ENCODE measurements at places on chromosomes 13 and 19.

GRCh38 chr13:45481688-45482087 is 16.9 kb downstream of the COG3 start:
- no peak overlapping the region for H3K4me3 ChIP-seq
- no peaks in the 10 kb centered on the region for H3K4me1 ChIP-seq
- H3K36me3 ChIP-seq: peaks cover 38% of the 10 kb centered on the region
- no peak overlapping the region for H3K27ac ChIP-seq
- no peaks in the 10 kb centered on the region for H3K27me3 ChIP-seq
- DNase-seq: no peak

- peak overlapping the region; percentile 87 for H3K4me3 ChIP-seq
- H3K4me1 ChIP-seq: peaks cover 10% of the 10 kb centered on the region
- H3K27me3 ChIP-seq: peaks cover 18% of the 10 kb centered on the region
These were observed 14.1 kb upstream of the TNFSF9 start for GRCh38 chr19:6516659-6517291.

GRCh38 chr19:7263521-7263920 is 30.7 kb downstream of the INSR start:
- no peaks in the 10 kb centered on the region for H3K27me3 ChIP-seq
- no peak for DNase-seq

DNA sequence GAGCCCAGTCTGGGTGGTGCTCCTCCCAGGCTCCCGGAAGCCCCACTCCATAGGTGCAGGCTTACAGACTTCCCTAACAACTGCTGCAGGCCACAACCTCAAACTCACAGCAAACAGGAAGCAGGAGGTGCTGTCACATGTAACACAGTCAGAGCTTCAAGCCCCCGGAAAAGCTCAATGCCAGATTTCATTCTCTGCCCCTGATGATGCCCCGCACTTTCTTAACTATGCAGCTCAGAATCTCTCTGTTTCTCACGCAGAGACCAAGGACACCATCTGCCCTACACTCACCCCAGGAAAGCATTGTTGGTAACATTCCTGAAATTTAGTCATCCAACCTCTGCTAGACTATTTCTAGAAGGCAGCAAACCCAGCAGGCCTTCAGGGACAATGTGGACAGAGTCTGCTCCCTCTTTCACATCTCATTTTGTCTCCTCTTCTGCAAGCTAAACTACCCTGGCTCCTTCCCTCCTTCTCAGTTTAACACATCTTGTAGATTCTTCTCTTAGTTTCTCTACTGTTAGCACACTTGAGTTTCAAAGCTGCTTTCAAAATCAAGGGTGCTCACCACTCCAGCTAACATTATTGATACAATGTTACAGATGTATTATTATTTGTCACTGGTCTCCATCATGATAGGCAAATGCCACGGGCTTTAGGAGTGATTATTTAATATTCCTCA is 162.5 kb downstream of the KCTD12 start:
- no peak overlapping the region for H3K4me3 ChIP-seq
- H3K27ac ChIP-seq: no peak overlapping the region
- DNase-seq: no peak
- peaks cover 9% of the 10 kb centered on the region for H3K4me1 ChIP-seq
- H3K36me3 ChIP-seq: peaks cover 5% of the 10 kb centered on the region

GRCh38 chr19:12880551-12881171 is 588 bp downstream of the DNASE2 start:
- peak overlapping the region; percentile 67 for H3K27ac ChIP-seq
- DNase-seq: no peak
- H3K27me3 ChIP-seq: peaks cover 26% of the 10 kb centered on the region
- H3K4me3 ChIP-seq: peak overlapping the region; percentile 79
- peaks cover 9% of the 10 kb centered on the region for H3K4me1 ChIP-seq
- H3K36me3 ChIP-seq: peaks cover 2% of the 10 kb centered on the region

DNA sequence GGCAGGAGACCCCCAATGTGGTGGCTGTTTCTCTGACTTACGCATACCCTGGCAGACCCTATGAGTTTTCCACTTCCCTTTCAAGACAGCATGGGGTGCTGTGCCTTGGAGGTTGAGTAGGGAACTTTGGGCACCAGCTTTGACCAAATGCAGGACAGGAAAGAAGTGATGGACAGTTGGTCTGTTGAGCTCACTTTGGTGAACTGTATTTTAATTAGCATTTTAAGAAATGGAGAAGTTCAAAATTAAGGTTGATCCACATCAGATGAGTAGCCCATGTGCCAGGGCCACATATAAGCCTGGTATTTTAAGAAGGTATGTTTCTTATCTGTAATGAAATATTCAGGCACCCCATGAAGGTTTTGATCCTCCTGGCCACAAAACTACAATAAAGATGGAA is 46.1 kb upstream of the RAP2A start:
- no peaks in the 10 kb centered on the region for H3K27me3 ChIP-seq
- peaks cover 11% of the 10 kb centered on the region for H3K4me1 ChIP-seq
- peaks cover 34% of the 10 kb centered on the region for H3K36me3 ChIP-seq
- no peak overlapping the region for H3K27ac ChIP-seq

DNA sequence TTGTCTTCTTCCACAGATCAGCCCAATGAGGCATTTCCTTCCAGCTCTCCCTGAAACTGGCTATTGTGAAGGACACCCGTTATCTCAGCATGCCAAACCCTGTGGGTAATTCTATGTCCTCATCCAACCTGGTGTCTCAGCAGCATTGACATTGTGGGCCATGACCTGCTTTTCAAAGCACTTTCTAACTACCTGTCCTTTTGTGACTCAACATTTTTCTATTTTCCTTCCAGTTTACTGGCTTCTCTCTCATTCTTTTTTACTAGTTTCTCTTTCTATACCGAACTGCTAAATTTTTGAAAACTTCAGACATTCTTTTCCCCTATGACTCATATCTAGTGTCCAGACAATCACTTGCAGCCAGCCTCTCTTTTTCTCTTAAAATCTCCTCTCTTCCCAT is 136.4 kb upstream of the HTR2A start:
- peak overlapping the region; percentile 62 for H3K27ac ChIP-seq
- no peak for DNase-seq
- peaks cover 23% of the 10 kb centered on the region for H3K4me1 ChIP-seq
- no peaks in the 10 kb centered on the region for H3K36me3 ChIP-seq

- peaks cover 2% of the 10 kb centered on the region for H3K27me3 ChIP-seq
- H3K4me1 ChIP-seq: peaks cover 16% of the 10 kb centered on the region
- H3K27ac ChIP-seq: no peak overlapping the region
- no peak for DNase-seq
These were observed 32.8 kb downstream of the IGFL2 start for GRCh38 chr19:46180701-46181387.

DNA sequence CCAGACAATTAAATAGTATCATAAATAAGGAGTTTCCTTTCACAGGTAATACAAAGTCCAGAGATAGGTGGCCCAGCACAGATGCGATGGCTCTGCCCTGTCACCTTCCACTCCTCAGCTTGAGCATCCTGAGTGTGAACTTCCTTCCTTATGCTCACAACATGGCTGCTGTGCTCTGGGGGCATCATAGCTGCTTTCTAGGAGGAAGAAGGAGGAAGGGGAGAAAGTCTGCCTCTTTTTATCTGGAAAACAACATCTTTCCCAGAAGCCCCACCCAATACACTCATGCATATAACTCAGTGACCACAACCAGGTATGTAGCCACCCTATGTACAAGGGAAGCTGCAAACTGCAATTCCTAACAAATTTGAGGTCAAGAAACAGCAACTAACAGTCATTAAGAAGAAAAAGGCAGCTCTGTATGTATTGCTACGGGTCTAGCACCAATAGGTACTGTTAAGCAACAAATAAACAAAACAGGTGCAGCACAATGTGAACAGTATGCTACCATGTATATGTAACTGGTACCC is 201.2 kb upstream of the UBL3 start:
- H3K4me3 ChIP-seq: no peak overlapping the region
- H3K4me1 ChIP-seq: peaks cover 10% of the 10 kb centered on the region
- no peak overlapping the region for H3K27ac ChIP-seq
- H3K27me3 ChIP-seq: no peaks in the 10 kb centered on the region

DNA sequence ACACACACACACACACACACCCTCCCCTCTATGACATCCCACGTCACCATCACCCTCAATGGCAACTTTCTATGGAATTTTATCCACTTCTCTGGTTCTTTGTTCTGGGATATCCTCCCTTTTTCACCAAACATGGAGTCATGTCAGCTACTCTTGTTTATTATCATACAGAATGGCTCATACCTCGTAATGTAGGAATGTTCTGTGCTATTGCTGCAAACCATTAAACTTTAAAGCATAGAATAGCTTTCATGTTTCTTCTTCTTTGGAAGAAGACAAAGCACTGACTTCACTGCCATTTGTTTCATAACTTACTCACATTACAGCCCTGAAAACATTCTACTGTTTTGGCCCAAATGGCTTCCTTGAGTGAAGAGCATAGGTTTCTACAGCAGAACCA is 163.4 kb downstream of the FOXO1 start:
- H3K36me3 ChIP-seq: no peaks in the 10 kb centered on the region
- DNase-seq: no peak
- no peak overlapping the region for H3K27ac ChIP-seq
- no peak overlapping the region for H3K4me3 ChIP-seq
- peaks cover 13% of the 10 kb centered on the region for H3K4me1 ChIP-seq
- H3K27me3 ChIP-seq: no peaks in the 10 kb centered on the region

DNA sequence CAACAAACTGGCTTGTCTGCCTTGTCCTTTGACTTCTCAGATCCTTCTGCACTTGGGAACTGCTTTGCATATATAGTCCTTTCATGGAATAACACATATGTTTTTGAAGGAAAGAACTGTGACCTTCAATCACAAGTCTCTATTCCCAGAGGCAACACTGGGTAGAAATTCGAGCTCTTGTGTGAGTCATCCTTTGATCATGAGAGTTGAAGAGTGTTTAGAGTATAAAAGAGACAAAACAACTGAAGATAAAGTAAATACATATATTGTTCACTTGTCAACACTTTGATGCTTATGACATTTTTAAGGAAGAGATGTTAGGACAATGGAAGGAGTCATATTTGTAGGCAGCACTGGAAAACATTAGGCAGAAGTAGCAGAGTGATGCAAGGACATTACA is 5.2 kb upstream of the OR7A5 start:
- H3K36me3 ChIP-seq: no peaks in the 10 kb centered on the region
- no peaks in the 10 kb centered on the region for H3K27me3 ChIP-seq
- no peak for DNase-seq
- H3K27ac ChIP-seq: no peak overlapping the region
- no peaks in the 10 kb centered on the region for H3K4me1 ChIP-seq
- H3K4me3 ChIP-seq: no peak overlapping the region

DNA sequence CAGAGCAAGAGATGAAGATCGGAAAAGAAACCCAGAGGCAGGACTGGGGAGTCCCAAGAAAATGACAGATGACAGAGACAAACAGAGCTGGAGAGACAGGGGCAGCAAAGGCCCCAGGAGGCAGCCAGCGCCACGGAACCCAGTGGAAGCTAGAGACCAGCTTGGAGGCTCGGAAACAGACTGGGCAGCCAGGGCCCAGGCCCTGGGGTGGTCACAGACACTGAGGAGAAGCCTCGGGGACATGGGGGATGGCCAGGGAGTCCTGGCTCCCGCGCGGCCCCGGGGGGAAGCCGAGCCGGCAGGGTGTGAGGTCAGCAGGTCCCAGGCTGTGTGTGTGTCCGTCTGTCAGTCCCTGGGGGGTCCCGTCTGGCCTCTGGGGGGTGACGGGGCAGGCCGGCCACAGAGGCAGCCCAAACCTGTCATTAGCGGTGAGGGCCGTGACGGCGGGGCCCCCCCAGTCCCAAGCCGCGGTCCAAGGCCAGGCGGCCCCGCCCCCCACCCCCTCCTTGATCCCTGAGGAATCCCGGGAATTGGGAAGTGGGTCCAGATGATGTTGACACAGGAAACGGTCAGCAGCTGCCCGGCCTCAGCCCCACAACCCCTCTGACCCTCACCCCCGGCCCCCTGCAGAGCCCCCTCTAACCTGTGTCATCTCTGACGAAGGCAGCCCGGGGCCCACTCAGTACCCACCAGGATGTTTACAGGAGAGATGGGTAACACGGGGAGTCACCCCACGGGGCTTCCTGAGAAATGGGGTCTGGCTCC is 2.5 kb upstream of the TMEM190 start:
- H3K27ac ChIP-seq: peak overlapping the region; percentile 45
- H3K27me3 ChIP-seq: peaks cover 54% of the 10 kb centered on the region
- no peak for DNase-seq
- H3K4me1 ChIP-seq: peaks cover 46% of the 10 kb centered on the region
- no peaks in the 10 kb centered on the region for H3K36me3 ChIP-seq
- H3K4me3 ChIP-seq: peak overlapping the region; percentile 33

GRCh38 chr13:99353836-99354235 is 46.6 kb upstream of the GPR183 start:
- H3K27ac ChIP-seq: no peak overlapping the region
- H3K36me3 ChIP-seq: peaks cover 27% of the 10 kb centered on the region
- H3K4me3 ChIP-seq: no peak overlapping the region
- H3K27me3 ChIP-seq: no peaks in the 10 kb centered on the region

GRCh38 chr13:21777166-21777565 is 106.3 kb downstream of the FGF9 start:
- H3K27me3 ChIP-seq: no peaks in the 10 kb centered on the region
- no peak for DNase-seq
- no peaks in the 10 kb centered on the region for H3K36me3 ChIP-seq
- peaks cover 4% of the 10 kb centered on the region for H3K4me1 ChIP-seq
- no peak overlapping the region for H3K27ac ChIP-seq

DNA sequence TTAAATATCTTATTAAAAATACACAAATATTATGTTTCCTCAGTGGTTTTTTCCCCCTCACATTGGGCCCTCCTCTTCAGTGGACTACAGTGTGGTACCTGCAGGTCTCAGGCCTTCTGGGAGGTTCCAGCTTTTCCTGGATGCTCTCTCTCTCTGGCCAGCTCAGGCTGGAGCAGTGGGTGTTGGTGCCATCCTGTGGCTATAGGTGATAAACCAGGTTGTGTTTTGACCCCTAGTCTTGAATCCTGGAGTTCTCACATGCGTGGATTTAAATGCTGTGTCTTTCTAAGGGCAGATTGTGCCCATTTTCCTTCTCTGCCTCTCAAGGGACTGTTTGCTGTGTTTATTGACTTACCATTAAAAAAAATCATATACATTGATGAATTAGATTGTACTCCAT is 41.2 kb upstream of the ZNF527 start:
- no peak overlapping the region for H3K27ac ChIP-seq
- H3K4me1 ChIP-seq: peaks cover 6% of the 10 kb centered on the region
- no peaks in the 10 kb centered on the region for H3K27me3 ChIP-seq
- no peak overlapping the region for H3K4me3 ChIP-seq
- DNase-seq: no peak

DNA sequence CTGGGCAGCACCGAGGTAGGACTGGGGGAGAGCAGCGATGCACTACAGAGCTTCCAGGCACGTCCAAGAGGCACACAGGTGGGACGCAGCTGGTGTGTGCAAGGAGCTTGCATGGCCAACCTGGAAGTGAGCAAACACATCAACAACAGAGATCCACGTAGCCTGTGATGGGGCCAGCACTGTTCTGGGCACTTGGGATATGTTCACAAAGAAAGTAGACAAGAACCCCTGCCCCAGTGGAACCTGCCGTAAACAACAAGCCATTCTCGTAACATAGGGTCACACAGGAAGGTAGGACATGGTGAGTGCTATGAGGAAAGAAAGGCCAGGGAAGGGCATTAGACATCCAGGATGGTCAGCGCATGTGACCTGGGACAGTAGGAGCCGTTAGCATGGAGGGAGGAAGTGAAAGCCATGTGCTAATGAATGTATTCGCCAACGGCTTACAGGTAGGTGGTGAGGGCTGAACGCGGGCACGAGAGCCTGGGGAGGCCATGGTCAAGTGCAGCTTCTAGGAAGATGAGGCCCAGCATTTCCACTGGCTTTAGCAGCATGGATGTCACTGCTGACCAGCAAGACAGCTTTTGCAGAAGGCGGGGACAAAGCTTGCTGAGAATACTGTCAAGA is 105.5 kb downstream of the TEX26 start:
- H3K27ac ChIP-seq: no peak overlapping the region
- peaks cover 18% of the 10 kb centered on the region for H3K4me1 ChIP-seq
- H3K36me3 ChIP-seq: no peaks in the 10 kb centered on the region
- no peaks in the 10 kb centered on the region for H3K27me3 ChIP-seq
- DNase-seq: no peak

All from mesothelial cell of epicardium (in vitro differentiated cells).